B cell (primary cell): ENCODE measurements at places on chromosomes 3 and 15.

- DNase-seq: no peak
Observed at GRCh38 chr15:74036271-74037170, 42.0 kb downstream of the PML start.

GRCh38 chr3:132033471-132033870 is 1.3 kb downstream of the CPNE4 start:
- DNase-seq: no peak

DNA sequence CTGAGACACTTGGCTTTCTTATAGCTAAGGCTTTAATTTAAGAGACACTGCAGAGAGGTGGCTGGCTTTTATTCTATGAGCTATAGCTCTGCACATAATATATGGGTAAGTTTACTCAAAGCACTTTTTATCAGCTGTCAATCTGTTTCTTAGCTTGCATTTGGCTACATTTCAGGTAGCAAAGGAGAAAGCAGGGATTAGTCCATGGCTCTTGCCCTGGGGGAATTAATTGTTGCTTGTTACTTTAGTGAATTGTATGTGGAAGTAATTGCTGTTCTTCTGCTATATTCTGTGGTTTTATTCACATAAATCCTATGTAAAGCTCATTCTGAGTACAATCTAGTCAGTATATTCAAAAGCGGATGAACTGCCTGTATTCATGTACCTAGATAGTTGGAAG is 14.4 kb upstream of the CCDC39 start:
- no peak for DNase-seq

- DNase-seq: no peak
Observed at GRCh38 chr3:89522155-89522554, 414.7 kb downstream of the EPHA3 start.

GRCh38 chr15:101566748-101567488 is 77.4 kb upstream of the PCSK6 start:
- DNase-seq: no peak

DNA sequence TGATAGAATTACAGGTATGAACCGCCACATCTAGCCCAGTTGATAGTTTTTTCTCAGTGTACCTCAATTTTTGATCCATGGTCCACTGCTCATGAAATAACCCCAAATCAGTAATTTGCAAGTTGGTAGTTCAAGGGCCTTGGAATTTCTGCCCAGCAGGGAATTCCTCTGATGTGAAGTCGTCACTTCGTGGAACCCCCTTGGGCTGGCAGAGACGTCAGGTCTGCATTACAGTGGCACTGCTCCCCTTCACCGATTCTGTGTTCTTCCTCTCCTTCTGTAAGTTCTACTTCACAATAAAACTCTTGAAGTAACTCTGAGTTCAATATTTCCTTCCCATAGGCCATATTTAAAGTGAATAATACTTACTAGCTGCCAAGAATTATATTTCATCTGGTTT is 881.0 kb downstream of the OTOL1 start:
- DNase-seq: no peak

DNA sequence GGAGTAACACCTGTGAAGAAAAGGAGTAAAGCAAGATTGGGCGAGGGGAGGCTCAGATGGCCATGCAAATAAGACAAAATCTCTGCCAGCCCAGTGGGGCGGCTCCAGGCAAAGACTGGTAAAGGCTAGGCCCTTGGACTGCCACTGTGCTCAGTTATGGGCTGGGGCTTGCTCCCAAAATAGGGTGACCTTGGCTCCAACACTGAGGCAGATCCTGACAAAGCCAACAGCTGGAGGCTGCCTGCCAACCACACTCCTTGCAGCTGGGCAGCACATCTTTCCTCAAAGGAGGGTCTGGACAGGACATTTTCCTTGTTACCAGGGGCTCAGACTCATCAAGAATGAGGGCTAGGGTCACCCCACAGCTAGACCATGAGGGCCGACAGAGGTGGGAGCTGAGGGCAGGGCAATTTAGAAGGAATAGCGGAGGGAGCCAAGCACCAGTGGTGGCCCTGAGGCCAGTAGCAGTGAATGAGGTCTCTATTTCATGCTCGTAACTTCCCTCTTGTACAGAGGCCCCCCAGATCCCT is 86.1 kb downstream of the CHRD start:
- DNase-seq: no peak

- no peak for DNase-seq
Observed at GRCh38 chr3:13578251-13578650, 29.3 kb downstream of the FBLN2 start.
